Muscle of arm (tissue), 14 donors: ENCODE measurements at places on chromosomes 5 and 9. TPM values are rescaled to one million over a fixed set of nuclear protein-coding genes. Genes with fewer than 3 reads are reported as not detected.

DNA sequence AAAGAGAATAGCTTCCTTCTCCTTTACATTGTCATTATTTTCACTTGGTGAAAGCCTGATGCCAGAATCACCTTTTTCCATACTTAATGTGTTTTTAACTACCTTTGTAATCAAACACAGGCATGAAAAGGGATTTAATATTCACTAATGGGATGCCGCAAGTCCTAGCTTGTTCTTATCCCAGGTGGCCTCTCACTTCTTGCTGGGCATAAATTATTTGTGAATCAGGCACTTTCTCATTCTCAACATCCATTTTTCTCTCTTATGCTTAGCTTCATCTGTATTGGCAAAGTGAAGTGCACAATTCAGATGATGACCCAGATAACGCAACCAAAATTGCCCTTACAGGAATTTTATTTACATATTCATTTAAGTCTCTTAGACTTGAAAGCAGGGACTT lies 10.9 kb downstream of the ACTL7B start:
- no peak for DNase-seq

DNA sequence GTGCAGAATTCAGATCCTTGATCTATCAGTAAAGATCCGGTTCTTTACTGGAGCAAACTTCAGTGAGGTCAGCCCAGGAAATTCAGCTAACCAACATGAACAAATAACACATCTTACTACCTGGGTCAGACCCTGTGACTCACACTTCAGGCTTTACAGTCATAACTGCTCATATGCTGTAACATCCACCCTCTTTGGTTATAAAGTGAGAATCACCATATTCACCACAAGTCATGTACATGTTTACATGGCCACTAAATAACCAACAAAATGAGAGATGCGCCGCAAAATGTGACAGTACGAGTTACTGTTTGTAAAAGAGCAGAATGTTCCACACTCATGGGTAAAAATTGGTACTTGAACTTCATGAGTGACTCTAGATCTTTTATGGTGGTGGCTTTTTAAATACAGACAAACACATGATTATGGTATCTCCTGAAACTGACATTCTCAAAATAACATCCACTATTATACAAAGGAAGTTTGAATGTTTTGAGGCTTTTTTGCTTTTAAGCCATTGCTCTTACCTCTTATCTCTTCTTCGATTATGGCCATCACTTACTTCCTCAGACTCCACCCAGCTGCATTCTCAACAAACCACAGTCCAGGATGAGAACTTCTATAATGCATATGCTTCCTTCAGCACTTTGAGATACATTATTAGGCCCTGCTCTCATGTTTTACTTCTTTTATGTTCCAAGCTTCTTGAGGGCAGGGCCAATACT lies 516.6 kb downstream of the RAB3C start:
- no peak for DNase-seq

GRCh38 chr9:82419696-82420486 lies 431.3 kb downstream of the SPATA31D1 start:
- DNase-seq = no peak

- no peak for DNase-seq
Measured at GRCh38 chr9:133892193-133892920, 99.8 kb downstream of the VAV2 start.

DNA sequence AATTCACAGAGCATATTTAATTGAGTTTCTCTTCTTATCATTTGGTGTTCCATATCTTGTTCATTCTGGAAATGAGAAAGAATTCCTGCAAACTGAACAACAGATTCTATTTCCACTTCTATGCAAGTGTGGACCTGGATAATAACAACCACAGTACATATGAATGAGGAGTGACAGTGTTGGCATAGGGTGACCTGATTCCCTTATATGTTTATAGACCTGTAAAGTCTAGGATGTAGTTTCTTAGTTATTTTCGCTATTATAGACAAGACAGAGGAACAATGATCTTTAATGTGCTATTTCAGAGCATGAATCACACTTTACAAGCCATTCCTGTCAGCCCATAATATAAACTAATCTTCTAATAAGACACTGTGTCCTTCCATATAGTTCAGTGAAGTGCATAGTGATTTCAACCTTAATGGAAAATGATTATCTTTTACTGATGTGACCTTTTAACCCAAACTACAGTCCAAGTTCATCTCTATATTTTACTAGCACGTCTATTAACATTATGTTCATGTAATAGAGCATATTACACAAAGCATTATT lies 88.2 kb upstream of the FAM174A start:
- DNase-seq = no peak

DNA sequence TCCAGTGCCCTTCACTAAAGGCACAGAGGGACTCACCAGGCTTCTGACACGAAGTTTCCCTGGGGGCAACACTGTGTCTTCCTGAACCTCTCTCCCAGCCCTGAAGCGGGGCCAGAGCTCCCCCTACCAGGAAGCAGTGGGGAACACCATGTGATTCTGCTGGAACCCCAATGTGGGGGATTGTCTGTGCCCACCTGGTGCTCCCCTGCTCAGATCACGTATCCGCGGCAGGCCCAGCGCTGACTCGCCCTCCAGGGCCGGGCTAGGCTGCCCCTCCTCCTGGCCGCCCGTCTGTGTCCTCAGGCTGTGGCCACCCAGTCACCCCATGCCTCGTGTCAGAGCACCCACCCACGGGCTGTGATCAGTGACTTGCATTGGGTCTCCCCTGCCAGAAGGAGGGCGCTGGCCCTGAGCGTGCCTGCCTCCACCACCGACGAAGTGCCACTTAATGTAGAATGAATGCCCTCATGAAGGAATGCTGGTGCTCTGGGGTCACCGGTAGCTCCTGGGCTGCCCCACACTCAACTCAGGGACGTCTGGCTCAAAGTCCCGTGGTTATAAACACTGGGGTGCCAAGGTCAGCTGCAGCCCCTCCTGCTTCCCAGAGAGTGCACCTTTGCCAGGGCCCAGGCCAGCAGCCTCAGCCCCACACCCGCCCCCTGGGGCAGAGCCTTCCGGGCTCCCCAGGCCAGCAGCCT lies 22.1 kb downstream of the SARDH start:
- DNase-seq = no peak

GRCh38 chr5:93371893-93372292 lies 209.1 kb downstream of the NR2F1-AS1 start:
- DNase-seq = no peak

DNA sequence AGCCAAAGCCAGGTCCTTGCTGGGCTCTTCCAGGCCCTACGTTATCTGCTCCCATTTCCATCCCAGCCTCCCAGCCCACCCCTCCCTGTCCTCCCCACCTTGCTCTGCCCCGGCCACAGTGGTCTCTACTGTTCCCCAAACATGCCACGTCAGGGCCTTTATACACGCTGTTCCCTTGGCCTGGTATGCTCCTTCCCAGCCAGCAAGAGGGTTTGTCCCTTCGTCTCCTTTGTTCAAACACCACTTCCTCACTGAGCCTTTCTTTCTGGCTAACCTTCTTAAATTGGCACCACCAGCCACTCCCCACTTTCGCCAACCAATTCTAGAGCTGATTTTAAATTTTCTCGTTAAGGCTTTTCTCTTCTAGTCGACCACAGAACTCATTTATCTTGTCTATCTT lies 9.8 kb downstream of the SH2D3C start:
- no peak for DNase-seq

DNA sequence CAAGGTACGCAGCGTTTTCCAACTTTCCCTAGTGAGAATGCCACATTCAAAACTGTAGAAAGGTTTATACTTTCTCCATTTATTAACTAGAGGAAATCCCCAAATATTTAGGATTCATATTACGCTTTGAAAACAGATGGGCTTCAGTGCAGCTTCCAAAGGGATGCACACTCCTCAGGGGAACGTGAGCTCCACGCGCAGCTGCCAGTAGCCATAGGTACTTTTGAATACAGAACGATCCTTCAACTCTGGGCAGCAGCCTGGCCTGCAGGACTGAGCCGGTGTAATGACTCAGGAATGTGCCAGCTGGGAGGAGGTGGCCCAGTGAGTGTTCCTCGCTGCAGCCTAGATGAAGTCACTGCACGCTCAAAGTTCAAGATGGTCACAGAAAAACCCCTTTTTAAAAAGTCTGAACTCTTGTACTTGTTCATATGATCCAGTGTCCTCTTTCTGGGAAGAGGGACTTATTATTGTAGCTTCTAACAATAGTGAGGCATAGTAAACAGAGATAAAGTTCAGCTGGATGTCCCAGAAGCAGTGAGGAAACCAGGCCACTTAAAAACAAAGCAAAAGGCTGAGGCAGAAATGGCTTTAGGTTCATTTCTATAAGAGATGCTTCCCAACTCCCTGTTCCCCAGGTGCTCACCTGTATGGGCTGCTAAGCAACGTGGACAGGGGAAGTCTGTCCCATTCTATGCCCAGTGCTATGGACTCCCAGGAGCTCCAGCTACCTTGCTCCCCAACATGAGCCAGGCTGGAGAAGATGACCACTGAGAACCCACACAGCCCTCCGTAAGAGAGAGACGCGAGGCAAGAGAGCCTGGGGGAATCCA lies 130.0 kb downstream of the LHFPL2 start:
- peak; percentile 55 for DNase-seq

DNA sequence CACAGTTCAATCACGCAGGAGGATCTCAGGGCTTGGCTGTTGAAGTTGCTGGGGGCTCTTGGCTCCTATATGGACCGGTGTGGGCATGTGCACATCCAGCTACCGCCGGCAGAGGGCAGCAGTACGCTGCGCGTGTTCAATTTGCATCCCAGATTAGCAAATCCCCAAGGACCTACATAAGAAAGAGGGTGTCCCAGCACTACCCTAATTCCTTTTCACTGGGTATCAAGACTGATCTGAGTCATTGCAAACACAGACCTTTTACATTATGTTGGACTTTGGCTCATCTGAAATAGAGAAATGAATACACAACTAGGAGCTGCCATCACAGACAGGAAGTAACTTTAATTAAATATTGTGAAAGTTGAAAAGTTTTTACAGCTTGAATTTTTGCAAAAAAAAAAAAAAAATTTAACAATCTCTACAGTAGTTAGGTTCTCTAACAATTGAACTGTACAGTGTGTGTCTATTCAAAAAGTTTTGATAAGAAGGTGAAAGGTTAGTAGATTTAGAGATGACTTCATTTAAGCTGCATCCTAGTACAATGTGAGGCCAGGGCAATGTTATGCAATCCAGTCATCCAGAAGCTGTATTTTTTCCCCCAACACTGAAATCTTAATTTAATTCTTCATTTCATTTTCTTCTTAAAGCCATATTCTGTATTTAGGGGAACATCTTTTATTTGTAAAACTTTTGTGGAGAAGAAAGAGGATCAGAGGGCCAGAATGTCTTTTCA lies 404.0 kb downstream of the EBF1 start:
- peak; percentile 80 for DNase-seq

- no peak for DNase-seq
Measured at GRCh38 chr9:22682536-22682935, 235.9 kb downstream of the DMRTA1 start.

DNA sequence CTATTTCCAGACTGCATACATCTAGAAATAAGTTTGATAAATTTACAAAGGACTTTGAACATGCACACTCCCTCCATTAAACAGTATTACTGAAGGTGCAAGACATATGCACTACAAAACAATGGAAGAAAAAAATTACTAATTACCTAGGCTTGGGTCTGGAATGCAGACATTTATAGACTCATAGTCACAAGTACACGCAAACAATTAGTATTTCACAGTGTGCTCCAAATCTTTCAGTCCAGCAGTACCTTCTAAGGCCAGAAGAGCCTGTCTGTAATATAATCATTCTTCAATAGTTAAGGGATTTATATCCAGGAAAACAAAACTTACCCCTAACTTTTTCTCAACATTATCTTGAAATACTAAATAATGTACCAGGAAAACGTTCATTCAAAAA lies 11.2 kb downstream of the RICTOR start:
- no peak for DNase-seq

DNA sequence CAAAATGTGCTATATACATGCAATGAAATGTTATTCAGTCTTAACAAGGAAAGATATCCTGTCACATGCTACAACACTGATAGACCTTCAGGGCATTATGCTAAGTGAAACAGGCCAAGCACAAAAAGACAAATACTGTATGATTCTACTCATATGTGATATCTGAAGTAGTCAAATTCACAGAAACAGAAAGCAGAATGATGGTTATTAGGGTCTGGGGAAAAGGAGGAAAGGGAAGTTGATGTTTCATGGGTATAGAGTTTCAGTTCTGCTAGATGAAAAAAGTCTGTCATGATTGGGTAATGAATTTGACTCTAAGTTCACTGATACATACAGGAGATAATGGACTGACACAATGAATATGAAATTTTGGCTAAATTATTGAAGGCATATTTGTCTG lies 11.2 kb upstream of the RIC1 start:
- DNase-seq = no peak

- no peak for DNase-seq
Measured at GRCh38 chr5:9112520-9113291, 433.2 kb downstream of the SEMA5A start.

DNA sequence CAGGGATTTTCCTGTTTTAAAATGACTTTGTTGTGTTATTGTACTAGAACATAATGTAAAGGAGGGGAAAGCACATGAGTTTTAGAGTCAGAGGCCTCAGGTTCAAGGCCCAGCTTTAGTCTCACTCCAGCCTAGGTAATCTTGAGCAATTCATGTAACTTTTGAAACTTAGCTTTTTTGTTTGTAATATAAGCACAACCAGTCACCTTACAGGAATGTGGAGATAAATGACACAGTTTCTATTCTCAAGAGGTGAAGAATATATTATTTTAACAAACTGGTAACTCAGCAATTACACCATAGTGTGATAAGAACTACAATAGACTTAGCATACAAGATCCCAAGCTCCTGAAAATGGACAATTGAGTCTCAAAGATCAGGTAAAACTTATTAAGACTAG lies 51.2 kb downstream of the ADAMTS19 start:
- DNase-seq = no peak

- DNase-seq = no peak
Measured at GRCh38 chr5:111225926-111226325, 1.7 kb downstream of the CAMK4 start.

- DNase-seq = no peak
Measured at GRCh38 chr5:1544294-1544961, 20.7 kb upstream of the LPCAT1 start.

- DNase-seq = no peak
Measured at GRCh38 chr9:109408759-109409462, 88.1 kb upstream of the EPB41L4B start.

DNA sequence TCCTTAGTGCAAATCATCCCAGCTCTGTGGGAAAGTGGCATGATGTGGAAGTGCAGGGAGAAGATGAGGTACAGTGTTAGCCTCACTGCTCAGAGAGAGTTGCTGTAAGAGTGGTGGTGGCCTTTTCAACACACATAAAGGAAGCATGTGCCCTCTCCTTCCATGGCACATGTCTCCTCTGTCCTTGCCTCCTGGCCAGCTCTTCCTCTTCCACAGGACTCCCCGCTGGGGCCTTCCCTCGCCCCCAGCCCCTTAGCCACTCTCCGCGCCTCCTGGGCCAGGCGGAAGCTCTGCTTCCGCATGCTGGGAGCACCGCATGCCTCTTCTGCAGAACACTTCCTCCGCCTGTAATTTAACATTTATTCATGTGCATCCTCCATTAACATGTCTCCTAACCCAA lies 4.8 kb upstream of the KCNMB1 start:
- DNase-seq = no peak

NPDC1 gene
- polyA plus RNA-seq = 26.6 TPM

ROR2 gene
- 3.2 TPM for polyA plus RNA-seq

AK8 gene
- polyA plus RNA-seq = 0.30 TPM

DMRT3 gene
- polyA plus RNA-seq = 0.59 TPM

DBH gene
- 0.41 TPM for polyA plus RNA-seq

IFNK gene
- not detected for polyA plus RNA-seq
